ENCODE measurements at places on chromosomes 6 and 20.

DNA sequence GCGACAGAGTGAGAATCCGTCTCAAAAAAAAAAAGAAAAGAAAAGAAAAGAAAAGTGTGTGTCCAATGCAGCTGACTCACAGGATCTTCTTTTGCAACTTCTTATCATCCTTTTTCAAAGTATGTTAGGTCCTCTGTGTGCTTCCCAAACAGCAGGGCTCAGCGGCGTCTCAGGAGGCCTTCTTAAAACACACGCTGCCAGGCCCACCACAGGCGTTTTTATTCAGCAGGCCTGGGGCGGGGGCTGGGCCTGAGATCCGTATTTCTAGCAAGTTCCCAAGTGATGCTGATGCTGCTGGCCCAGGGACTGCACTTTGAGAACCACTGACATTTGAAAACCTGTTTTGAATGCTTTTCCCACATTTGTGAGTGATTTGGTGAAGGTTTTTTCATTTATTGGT lies 57.1 kb downstream of the PSMG4 start:
- no peak for DNase-seq

DNA sequence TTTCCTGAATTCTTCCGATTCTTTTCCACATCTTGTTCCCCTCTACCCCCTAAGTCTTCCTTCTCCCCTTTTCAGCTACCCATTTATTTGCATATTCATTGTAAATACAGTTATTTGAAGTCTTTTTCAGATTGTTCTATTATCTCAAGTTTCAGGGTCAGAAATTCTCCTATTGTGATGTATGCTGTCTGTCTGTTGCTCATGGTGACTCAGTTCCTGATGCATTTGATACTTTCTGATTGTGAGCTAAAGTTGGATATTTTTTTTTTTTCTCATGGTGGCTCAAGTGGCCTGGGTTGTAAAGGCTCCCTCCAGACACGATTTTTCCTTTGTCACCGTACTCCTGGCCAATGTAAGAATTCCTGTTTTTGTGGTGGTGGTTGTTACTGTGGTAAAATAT lies 4.9 kb upstream of the PI16 start:
- DNase-seq, result no peak

DNA sequence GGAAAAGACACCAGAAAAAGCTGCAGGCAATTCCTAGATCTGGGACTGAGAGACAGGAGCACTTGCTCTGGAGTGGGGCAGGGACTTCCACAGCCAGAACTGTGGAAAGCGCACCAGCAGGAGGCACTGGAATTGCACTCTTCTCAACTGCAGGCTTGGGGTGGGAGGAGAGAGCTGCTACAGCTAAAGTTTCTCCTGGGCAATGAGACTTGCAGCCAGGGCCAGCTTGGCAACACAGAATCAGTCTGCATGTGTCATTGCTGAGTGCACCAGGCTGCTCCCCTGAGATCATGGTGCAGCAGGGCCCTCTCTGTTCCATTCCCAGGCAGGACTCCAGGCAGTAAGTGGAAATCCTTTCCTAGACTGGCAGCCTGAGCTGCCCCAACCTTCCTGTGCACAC lies 145.8 kb downstream of the INSM1 start:
- DNase-seq, result no peak

GRCh38 chr6:116022841-116023445 lies 37.7 kb downstream of the FRK start:
- no peak for DNase-seq

- DNase-seq, result no peak
These were observed 165.5 kb upstream of the SCGN start for GRCh38 chr6:25486550-25486949.

GRCh38 chr20:7829776-7830175 lies 110.5 kb downstream of the HAO1 start:
- DNase-seq, result no peak

GRCh38 chr20:17624070-17624469 lies 54.2 kb downstream of the DSTN start:
- no peak for DNase-seq

DNA sequence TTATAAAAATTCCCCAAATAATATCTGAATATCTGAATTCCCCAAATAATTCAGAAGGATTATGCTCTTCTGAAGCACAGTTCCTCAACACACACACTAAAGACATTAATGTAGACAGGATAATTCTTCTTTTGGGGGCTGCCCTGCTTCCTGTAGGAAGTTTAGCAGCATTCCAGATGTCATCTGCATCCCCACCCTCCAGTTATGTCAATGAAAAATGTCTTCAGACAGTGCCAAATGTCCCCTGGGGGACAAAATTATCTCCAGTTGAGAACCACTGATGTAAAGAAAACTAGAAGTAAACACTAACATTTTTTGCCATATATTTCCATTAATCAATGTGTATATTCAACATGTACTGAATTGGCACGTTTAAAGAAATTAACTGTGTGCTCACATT lies 25.9 kb upstream of the NAA20 start:
- DNase-seq, result no peak

DNA sequence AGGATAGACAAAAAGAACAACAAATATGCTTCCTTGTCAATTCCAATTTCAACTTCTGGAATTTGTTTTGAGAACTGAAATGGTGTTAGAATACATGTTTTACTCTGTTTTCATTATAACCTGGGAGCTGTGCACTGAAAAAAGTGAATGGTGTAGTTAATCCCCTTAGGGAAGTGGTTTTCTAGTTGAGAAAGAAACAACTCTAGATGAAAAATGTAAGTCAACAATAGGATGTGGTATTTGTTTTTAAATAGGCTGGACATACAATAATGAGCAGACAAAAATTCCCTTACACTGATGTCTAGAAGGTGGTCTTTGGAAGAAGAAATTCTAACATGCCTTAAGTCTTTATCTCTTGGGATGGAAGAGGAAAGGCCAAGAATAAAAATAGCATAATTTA lies 59.9 kb upstream of the TINAG start:
- DNase-seq, result no peak

DNA sequence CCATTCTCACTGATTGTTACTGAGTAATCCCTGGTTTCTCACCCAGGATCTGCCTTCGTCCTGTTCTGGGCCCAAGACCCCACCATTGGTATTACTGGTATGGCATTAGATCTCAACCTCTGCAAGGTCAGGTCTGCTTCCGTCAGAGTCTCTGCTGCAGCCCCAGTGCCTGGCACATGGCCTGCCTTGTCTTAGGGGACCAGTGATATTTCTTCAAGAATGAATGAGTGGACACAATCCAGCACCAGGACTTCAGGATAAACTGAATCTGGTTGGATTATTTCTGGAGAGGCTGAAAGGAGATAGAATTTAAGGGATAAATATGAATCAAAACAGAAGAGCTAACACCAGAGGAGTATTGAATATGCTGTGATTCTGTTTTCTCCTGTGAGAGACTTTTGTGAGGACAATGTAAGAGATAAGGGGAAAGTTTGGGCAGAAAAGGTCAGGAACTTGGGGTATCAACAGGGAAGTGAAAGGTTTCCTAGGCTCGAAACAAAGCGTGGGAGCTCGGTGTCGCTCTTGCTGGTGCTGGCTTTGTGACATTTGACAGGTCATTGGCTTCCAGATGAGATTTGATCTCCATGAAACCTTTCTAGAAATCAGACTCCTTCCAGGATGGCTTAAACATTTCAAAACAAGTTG lies 53.9 kb downstream of the OSTM1 start:
- DNase-seq, result no peak

DNA sequence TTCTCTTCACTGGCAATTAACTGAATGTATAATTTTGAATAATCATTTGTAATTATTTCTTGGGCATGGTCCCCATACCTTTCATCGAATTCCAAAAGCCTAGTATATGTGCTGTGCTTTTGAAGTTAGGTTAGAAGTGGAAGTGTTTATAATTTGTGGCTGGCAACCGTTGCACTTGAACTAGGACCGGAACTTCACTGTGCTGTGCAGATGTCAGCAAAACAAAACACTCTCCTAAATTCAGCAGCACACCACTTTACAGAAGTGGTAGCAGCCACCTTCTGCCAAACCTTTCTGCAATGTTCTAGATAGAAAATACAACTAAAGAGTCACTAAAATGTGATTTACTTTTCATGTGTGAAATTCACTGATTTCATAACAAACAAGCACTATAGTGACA lies 111.9 kb downstream of the FAM83B start:
- DNase-seq, result no peak

GRCh38 chr20:4406627-4407026 lies 315.1 kb upstream of the PRND start:
- no peak for DNase-seq

DNA sequence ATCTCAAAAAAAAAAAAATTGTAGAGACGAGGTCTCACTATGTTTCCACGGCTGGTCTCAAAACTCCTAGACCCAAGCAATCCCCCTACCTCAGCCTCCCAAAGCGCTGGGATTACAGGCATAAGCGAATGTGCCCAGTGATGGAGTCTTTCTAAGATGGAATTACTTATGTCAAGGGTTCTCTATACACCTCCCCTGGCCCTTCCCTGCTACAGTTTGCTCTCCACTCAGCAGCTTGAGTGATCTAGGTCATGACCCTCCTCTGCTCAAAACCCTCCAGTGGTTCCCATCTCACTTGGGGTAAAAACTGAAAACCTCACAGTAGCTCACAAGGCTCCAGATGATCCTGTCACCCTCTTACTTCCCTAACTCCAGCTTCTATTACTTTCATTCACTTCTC lies 1.8 kb upstream of the DNPH1 start:
- DNase-seq, result no peak

DNA sequence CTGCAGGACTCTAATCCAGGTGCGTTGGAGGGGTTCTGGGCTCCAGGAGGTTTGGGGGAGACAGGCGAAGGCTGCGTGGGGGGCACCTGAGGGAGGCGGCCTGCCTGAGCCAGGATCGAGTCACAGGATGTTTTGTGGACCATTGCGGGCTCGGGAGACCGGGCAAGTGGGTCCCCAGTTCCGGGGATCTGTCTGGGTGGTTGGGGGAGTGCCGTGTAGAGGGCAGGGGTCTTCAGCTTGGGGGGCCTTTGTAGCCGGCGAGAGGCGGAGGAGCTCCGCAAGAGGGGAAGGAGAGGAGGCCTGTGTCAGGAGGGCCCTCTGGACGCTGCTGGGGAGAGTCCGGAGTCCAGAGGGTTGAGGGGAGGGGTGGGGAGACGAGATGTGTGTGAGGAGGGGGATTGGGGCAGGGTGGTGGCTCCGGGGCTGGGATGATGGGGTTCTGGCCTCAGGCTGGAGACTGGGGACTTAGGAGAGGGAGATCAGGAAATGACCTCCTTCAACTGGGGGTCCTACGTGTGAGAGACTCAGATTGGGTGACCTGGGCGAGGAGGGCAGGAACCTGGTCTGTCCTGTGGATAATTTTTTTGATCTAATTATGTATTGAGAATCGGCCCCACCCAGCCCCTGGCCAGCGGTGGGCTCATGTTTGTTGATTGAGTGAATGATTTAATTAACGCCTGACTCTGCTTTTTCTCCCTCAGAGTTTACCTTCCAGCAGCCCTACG lies 505 bp downstream of the SNAI1 start:
- no peak for DNase-seq

GRCh38 chr6:33391922-33392594 lies 435 bp downstream of the KIFC1 start:
- DNase-seq, result no peak

DNA sequence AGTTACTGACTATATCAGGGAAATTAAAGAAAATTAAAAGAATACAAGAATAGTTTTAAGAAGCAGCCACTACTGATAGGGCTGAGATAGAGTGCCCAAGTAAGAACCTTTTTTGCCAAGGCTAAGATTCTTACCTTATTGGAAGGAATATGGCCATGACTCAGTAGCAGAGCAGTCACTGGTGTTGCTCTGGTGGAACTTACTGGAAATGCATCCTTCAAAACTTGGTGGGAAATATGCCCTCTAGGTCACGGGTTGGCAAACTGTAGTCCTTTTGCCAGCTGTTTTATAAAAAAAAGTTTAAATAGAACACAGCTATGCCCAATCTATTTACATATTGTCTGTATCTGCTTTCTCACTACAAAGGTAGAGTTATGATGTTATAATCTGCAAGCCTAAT lies 6.0 kb downstream of the HSF2 start:
- no peak for DNase-seq

DNA sequence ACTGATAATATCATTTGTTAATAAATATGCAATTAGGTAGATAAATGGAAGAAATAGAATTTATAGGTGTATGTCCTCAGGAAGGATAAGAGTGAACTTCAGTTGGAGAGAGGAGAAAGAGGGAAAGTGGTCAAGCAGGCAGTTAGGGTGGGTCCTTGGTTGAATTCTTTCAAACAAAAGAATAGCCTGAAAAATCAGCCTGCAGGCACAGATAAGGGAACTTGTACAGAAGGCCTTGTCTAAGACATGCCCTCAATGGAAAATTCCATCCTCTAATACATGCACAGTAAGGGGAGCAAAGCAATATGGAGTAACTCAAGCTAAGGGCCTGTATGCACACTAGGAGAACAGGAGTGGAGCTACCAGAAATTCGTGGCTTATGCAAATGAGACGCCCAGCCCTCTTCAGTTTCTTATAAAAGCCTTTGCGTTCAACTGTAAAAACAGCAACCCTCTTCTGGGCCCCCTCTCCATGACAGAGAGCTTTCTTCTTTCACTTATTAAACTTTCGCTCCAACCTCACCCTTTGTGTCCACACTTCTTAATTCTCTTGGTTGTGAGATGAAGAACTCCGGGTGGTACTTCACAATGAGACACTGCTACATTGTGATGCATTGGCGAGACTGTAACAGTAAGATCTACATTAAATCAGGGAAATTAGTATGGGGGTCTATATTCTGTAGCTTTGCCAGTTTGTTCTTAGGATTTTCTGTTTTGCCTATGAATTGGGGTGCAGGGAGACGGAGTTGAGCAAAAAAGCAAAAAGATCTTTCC lies 147.0 kb downstream of the HS3ST5 start:
- DNase-seq, result no peak

DNA sequence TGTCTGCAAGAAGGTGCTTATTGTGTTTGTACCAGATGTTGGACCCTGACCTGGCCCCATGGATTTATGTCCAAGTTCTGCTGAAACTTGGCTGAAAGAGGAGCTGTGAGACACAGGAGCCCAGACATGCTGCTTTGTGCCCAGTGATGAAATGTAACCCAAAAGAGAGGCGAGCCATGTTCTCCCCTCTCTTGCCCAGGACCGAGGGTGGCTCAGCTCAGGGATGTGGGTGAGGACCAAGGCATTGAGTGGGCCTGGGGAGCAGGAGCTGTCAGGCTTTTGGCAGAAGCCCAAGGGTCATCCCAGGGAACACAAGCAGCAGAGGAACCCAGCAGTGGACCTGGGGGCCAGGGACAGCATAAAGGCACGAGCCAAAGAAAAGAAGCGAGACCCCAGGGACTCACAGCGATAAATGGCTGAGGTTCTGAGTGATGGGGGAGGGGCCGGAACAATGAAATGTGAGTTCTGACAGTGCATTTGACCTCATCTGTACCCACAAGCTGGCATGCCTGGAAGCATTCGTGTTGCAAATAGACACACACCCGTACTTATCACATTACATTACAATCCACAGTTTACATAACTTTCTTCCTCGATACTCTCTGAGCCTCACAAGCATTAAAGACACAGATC lies 363.4 kb upstream of the JARID2 start:
- no peak for DNase-seq

DNA sequence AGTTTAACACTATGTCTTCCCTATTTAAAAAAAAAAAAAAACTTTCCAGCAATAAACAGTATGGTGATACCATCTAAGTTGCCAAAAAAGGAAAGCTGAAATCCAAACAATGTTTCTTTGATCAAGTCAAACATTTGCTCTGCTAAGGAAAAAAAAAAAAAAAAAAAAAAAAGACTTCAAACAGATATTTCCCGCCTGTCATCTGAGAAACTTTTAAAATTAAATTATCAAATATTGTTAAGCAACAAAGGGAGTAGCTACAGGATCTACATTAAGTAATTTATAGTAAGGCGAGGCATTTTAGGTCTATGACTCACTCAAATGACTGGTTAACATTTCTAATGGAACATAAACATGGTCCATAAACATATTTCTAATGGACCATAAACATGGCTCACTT lies 121.2 kb downstream of the DST start:
- DNase-seq, result no peak

Measured in activated T-cell treated with anti-CD3 and anti-CD28 coated beads for 1 hour (primary cell).